ENCODE measurements at places on chromosomes 12 and 14.

- DNase-seq = peak; percentile 7
Observed at GRCh38 chr12:66776974-66777373, 98.1 kb upstream of the GRIP1 start.

DNA sequence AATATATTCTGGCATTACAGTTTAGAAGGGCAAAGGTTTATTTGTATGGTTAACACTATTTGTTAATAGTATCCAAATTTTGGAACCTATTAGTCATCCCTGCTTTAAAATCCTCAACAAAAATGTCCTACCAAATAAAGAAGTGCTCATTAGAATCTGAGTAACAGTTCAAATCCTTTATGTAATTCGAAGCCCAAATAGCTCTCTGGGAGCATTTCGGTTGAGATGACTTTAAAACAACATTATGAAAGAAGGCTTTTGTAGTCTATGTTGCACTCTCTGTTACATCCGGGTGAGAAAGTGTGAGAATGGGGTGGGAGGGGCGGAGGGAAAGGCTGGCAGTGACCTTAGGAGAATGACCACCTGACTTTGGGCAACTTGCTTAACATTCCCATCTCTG lies 59.7 kb downstream of the SLC38A1 start:
- no peak for DNase-seq

GRCh38 chr12:17192721-17193120 lies 586.8 kb upstream of the LMO3 start:
- no peak for DNase-seq

GRCh38 chr12:56688846-56689109 lies 694 bp upstream of the PTGES3 start:
- DNase-seq = no peak

- peak; percentile 79 for DNase-seq
Observed at GRCh38 chr12:113075137-113075683, 18.7 kb downstream of the DTX1 start.

GRCh38 chr14:69034612-69035262 lies 55.6 kb upstream of the ACTN1 start:
- no peak for DNase-seq

DNA sequence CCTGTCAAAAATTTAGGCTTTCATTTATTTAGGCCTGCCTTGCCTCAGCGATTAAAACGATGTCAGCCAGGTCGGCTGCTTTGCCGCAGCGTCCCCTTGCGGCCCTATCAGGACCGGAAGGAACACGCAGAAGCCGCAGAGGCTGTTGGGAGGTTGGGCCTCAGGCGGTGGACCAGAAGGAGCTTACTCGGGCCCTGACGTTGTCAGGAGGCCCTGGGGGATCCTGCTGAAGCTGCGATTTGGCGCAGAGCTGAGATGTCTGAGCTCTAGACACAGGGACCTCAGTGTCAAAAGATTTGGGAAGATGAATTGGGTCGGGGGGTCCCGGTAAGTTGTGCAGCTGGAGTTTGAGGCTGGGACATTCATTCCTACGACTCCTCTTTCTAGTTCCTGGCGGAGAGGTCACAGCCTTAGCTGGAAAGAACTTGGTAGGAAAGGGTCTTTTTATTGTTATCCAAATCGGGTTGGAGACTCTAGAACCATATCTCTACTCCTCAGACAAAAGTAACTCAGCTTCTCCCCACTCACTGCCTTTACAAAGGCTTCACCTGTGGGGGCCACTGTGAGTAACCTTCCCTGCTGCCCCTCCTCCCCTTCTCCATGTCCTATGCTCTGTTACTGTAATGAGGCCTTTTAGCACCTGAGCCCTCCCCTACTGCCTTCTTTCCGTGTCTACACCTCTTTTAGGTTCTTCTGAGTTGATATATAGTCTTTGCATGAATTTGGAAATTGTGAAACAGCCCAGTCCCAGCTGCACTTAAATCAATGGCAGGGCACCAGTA lies 6.6 kb upstream of the ABCD2 start:
- DNase-seq = no peak

DNA sequence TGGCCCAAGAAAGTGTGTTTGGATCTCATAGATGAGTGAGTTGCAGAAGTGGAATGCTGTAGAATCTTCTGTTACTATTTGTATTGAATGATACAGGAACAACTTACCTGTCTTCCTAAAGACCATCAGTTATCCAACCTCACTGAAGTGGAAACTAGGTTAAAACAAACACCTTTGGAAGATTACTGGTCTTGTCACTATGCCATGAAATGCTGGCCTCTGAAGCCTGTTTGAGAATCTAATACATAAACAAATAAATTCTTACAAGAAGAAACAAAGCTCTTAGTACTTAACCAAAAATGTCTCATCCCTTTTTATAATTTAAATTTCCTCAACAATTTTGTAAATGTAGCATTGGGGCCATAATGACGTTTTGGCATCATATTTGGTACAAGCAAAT lies 155.2 kb downstream of the FBXL14 start:
- no peak for DNase-seq
